Stomach (tissue), 19 donors: ENCODE measurements at places on chromosomes 12 and 14. TPM values are rescaled to one million over a fixed set of nuclear protein-coding genes. Genes with fewer than 3 reads are reported as not detected.

DNA sequence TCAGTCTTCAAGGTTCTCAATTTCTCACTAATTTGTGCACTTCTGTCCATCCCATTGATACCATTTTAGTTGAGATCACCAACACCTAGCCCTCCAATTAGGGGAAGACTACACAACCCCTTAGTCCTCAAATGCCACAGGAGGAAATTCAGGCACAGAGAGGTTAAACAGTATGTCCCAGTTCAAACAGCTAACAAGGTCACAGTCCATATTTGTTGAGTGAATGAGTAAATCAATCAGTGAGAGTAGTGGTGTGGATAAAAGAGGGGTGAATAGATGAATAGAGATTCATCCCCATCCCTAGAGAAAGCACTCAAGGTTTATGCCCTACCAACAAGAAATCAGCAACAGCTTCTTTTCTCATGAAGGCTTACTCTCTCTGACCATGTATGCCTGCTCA is 94.2 kb upstream of the RIC8B start:
- H3K4me1 ChIP-seq = no peaks in the 10 kb centered on the region
- no peaks in the 10 kb centered on the region for H3K27me3 ChIP-seq
- no peak for DNase-seq
- H3K27ac ChIP-seq = no peak overlapping the region
- H3K36me3 ChIP-seq = no peaks in the 10 kb centered on the region

DNA sequence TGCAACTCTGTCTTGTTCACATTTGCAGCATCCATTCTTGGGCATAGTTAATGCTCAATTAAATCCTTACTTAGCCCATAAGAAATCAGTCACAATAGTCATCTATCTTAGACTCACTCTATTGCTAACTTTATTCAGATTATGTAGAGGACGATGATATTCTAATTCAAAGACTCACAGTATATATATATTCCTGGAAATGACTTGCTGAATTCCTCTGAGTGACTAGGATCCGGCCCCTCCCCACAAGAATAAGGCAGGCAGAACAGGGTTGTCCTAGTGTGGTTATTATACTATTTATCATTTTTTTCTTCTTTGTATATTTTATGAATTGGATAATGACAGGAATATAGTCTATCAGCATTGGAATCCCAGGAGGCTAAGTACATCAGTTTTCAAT is 275.1 kb downstream of the TMTC2 start:
- no peak for DNase-seq
- H3K27ac ChIP-seq = no peak overlapping the region
- H3K36me3 ChIP-seq = peaks cover 7% of the 10 kb centered on the region
- no peaks in the 10 kb centered on the region for H3K4me1 ChIP-seq
- no peaks in the 10 kb centered on the region for H3K27me3 ChIP-seq
- no peak overlapping the region for H3K4me3 ChIP-seq

DNA sequence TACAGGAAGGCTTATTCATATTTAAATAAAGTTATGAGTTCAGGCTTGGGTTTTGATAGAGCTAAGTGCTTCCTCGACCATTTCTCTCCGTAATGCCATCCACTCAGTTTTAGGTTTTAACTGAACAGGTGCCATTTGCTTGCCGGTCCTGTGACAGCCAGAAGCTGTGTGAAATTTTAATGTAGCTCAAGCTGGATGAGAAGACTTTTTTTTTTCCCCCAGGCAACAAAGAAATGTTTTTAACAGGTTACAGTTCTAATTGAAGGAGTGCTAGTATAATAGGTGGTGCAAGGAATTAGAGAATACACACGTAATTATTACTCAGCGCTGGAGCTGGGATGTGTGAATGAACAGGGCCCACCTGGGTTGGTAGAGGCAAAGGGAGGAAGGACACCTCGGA is 502.3 kb downstream of the AACS start:
- no peak overlapping the region for H3K4me3 ChIP-seq
- no peak overlapping the region for H3K27ac ChIP-seq
- DNase-seq = no peak
- H3K4me1 ChIP-seq = no peaks in the 10 kb centered on the region
- H3K27me3 ChIP-seq = no peaks in the 10 kb centered on the region
- no peaks in the 10 kb centered on the region for H3K36me3 ChIP-seq

CDH24 gene
- 14.3 TPM for total RNA-seq

EIF2S3B gene
- total RNA-seq = 3.2 TPM
